Right renal cortex interstitium (tissue), 3 donors: ENCODE measurements at places on chromosomes 4 and X. TPM values are rescaled to one million over a fixed set of nuclear protein-coding genes. Genes with fewer than 3 reads are reported as not detected.

- DNase-seq, result no peak
Measured at GRCh38 chrX:125205918-125206665, 113.6 kb upstream of the TEX13C start.

The GCNA gene
- 2.1 TPM for polyA plus RNA-seq

- DNase-seq, result no peak
Measured at GRCh38 chr4:165502916-165503907, 124.4 kb downstream of the CPE start.

GRCh38 chr4:100288161-100288560 is 97.9 kb upstream of the DDIT4L start:
- DNase-seq, result no peak

The CXorf51A gene
- not detected for polyA plus RNA-seq

- DNase-seq, result no peak
Measured at GRCh38 chr4:15691346-15692135, 9.9 kb downstream of the FAM200B start.

- no peak for DNase-seq
Measured at GRCh38 chr4:165380805-165381204, 2.0 kb downstream of the CPE start.

DNA sequence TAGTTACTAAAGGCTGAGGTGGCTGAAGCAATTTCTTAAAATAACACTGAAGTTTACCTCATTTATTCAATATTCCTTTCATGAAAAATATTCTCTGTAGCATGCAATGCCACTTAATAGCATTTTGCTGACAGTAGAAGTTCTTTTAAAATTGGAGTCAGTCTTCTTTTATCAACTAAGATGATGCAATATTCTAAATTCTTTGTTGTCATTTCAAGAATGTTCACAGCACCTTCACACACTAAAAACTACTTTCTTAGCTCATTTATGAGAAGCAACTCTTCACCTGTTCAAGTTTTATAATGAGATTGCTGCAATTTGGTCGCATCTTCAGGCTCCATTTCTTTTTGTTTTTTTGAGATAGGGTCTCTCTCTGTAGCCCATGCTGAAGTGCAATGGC is 48.8 kb downstream of the ANAPC10 start:
- no peak for DNase-seq

- no peak for DNase-seq
Measured at GRCh38 chrX:100478714-100479306, 68.7 kb upstream of the PCDH19 start.

The COL4A5 gene
- polyA plus RNA-seq, result 136 TPM

The CFAP99 gene
- polyA plus RNA-seq, result 0.55 TPM

DNA sequence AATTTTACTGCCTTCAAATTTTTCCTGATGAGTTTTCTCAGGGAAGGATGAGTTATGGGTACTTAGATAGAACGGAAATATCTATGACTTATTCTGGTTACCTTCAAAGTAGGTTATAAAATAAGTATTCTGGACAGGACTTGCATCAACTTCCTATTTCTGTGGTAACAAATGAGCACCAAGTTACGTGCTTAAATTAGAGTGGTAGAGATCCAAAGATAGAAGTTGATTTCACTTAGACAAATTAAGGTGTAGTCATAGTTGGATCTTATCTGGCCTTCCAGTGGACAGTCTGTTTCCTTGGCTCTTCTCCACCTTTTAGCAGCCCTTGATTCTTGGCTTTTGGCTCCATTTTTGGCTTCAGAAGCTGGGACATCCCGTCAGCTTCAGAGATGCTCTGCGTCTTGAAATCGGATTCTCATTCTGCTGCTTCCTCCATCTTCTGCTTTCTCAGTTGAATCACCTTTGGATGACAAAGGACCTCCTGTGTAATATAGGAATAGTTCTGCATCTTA is 109.9 kb downstream of the ZNF518B start:
- no peak for DNase-seq

DNA sequence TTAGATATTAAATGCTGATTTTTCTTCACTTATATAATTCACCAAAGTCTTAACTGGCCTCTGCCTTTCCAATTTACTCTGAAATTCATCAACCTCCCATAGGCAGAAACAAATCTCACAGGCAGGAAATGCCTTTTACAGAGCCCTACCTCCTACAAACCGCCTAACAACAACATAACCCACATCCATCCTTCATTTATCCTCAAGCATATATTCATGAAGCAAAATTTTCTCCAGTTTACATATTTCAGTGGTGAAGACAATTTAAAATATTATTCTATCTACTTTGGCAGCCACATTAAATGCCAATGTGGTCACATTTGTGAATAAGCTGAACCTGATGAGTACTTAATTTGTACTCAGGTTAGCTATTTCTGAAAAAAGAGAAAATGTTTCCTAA is 30.3 kb downstream of the SEPSECS start:
- no peak for DNase-seq

DNA sequence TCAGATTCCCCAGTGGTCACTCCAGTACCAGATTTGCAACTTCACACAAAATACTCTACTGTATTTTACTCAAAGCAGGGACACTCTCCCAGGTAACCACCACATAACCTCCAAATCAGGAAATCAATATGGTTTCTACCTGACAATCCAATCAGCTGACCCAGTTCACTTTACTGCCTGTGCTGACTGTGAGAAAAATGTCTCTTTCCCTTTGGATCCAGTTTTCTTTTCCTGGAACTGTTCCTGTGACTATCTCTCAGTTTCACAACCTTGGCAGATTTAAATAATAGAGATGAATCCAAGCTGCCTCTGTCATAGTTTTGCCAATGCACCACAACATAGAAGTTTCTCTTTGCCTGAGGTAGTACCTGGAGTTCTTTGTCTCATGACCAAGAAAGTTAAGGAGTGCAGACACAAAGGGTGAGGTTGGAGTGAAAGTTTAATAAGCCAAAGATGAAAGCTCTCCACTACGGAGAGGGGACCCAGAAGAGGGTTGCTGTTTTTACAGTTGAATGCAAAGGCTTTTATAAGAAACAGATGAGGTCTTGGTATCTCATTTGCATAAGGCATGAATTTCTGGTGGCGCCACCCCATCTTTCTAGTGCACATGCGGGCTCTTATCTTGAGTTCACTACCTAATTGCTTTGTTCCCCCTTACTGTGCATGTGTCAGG is 29.7 kb upstream of the IL9R start:
- DNase-seq, result no peak

DNA sequence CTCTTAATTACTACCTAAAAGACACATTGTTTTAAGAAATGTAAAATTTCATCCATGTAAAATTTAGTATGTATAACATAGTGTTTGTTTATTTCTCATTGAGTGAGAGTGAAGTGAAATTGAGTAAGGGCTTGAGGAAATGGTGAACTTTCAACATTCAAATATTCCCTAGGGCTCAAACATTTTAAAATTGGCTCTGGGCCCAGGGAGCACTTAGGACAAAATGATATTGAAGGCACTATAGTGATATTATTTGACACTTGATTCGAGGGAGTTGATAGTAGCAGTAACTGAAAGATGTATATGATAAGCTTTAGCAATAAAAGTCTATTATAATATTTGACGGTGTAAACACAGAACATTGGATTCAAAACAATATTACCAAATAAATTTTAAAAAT is 1244.0 kb upstream of the TENM3 start:
- no peak for DNase-seq

The INTU gene
- polyA plus RNA-seq, result 26.8 TPM

DNA sequence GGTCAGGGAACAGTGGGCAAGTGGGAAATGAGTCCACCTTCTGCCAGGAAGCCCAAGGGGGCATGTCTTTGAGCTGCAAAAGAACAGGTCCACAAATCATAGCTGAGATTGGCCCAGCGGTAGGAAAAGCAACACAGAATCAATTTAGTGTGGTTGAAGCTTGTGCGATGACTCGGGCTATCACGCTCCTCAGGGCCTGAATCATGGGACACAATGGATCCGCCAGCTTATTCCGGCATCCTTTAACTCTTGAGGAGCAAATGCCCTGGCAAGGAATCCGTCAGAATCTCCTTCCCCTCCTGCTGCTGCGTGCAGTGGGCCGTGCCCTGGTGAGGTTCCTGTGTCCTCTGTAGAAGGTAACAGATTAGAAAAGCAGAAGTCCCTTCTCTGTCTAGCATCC is 98.0 kb downstream of the RELL1 start:
- DNase-seq, result no peak

The ZNF141 gene
- polyA plus RNA-seq, result 25.0 TPM

The DMD gene
- polyA plus RNA-seq, result 14.9 TPM
